ENCODE measurements at places on chromosomes 12 and 14.

DNA sequence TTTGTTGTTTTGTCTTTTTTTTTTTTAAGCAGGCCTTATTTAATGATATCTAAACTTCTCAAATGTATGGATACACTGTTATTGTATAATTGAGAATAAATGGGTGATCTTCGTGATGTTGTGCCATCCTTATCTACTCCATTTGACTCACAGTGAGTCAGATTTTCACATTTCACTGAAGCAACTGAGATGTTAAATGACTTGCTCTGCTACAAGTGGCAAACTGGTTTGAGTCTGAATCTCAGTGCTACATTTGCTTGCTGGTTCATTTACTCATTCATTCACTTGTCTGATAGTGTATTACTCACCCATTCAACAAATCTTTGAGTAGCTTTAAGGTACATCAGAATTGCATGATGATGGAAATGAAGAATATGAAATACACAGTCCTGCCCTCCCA is 2.6 kb downstream of the KIAA0586 start:
- DNase-seq: peak; percentile 46

GRCh38 chr12:8685051-8685450 is 12.7 kb upstream of the RIMKLB start:
- DNase-seq: no peak

GRCh38 chr14:75589931-75590330 is 11.5 kb downstream of the FLVCR2 start:
- no peak for DNase-seq

DNA sequence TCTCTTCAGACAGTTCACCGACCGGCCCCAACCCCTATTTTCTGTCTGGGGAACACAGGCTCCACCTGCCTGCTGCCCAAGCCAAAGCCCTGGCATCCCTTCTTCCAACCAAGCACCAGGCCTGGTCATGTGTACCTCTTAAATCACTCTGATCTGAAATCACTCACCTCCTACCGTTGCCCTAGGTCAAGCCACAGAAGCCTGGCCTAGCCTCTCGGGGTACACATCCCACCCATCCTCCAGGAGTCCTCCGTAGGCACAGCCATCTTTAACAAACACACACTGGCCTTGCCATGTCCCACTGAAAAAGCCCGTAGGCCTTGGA is 81.8 kb downstream of the IRF2BPL start:
- no peak for DNase-seq

GRCh38 chr12:115386946-115387345 is 703.0 kb upstream of the TBX3 start:
- no peak for DNase-seq

DNA sequence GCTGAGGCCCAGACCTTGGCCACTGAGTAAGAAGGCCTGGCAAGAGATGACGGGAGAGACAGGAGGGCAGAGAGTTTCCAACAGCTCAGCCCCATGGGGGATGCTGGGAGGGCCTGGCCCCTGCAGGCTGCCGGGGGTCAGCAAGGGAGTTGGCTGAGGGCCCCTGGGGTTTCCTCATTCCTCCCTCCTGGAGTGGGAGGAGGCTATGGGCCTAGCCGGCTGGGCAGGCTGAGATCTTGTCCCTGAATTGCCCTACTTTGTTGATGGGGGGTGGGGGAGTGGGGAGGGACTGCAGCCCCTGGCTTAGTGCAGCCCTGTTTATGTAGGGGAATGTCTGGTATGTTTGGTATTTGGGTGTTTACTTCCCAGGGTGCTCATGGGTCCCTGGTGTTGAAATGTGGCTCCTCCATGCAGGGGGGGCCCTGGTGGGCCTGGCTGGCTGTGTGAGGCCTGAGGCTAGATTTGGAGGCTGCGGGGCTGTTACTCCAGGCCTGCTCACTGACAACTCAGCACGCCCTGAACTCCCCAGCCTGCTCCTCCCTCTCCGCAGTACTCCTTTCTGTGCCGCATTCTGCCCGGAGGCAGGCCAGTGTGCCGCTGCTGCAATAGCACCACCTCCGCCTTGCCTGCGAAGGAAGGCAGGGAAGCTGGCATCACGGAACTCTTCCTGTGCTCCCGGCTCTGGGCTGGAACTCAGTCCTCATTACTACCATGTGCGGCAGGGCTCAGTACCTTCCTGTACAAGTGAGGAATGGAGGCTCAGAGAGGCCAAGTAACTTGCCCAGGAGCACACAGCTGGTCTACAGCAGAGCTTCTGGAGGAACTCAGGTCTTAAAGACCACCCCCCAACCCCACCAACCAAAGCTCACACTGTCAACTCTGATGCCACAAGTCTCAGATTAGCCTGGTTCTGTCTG is 25.3 kb downstream of the JDP2 start:
- DNase-seq: no peak

- DNase-seq: no peak
Observed at GRCh38 chr14:59316151-59316830, 127.8 kb downstream of the DAAM1 start.

- no peak for DNase-seq
Observed at GRCh38 chr14:87824266-87824665, 168.7 kb downstream of the GALC start.

- DNase-seq: no peak
Observed at GRCh38 chr14:75201087-75201486, 24.7 kb upstream of the TMED10 start.

DNA sequence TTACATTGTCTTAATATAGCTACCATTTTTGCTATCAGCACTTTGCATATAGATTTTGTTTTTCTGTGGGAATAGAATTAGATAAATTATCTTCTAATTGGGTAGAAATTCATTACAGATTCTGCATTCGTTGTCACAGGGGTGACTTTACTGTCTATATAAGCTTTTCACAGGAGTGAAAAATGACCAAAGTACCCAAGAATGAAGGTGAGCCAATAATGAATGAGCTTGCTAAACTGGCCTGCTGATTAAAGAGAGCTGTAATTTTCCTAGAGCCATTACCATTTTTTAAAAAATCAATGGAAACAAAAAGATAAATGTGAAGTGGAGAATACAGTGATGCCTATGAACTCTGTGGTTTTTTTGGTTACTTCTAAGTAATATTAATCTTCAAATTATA is 504.6 kb downstream of the RPL10L start:
- DNase-seq: no peak

Measured in RCC 7860 (cell line).